ENCODE measurements at places on chromosomes 1 and 21. TPM values are rescaled to one million over a fixed set of nuclear protein-coding genes. Genes with fewer than 3 reads are reported as not detected.

- DNase-seq = no peak
- H3K4me1 ChIP-seq = no peaks in the 10 kb centered on the region
- H3K36me3 ChIP-seq = peaks cover 44% of the 10 kb centered on the region
- no peaks in the 10 kb centered on the region for H3K27me3 ChIP-seq
- no peak overlapping the region for H3K4me3 ChIP-seq
Measured at GRCh38 chr1:205108464-205108863, 13.3 kb downstream of the RBBP5 start.

The AUNIP gene
- 15.1 TPM for total RNA-seq

The SYT11 gene
- total RNA-seq = 7.5 TPM

The HSD3B2 gene
- 0.94 TPM for total RNA-seq

The HSD3B1 gene
- total RNA-seq = not detected

The CD52 gene
- 3.4 TPM for total RNA-seq

DNA sequence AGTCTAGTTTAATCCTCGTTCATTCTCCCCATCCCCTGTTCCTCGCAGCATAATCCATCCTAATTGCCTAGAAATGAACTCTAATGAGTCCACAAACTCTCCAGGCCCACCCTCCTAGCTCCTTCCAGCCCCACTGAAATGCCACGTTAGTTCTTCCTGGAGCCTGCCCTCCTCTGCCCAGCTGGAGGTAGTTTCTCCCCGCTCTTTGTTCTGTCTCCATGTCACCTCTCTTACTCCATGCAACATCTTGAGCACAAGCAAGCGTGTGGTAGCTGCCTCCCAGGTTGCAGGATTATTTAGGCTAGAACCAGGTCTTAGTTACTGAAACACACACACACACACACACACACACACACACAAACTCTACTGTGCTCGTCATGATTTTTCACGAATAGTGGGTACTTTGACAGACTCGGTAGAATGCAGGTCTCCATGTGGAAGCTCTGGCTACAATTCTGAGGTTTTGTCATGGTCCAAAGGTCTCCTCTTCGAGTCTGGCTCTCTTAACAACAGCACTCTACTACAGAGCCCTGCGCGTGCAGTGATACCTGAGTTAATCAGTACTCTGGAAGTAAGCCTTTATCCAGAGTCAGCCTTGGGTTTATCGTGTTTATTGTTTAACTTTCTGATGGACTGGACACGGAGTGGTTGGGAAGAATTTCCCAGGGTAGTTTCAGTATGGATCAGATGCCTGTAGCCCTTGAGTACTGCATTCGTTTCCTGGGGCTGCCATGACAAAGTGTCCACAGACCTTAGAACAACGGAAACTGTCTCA, 27.5 kb downstream of the HUNK start:
- peak overlapping the region; percentile 17 for H3K27ac ChIP-seq
- H3K36me3 ChIP-seq = no peaks in the 10 kb centered on the region
- DNase-seq = no peak
- peaks cover 20% of the 10 kb centered on the region for H3K4me1 ChIP-seq
- H3K27me3 ChIP-seq = no peaks in the 10 kb centered on the region

GRCh38 chr1:34918977-34919561, 10.4 kb downstream of the DLGAP3 start:
- H3K4me3 ChIP-seq = peak overlapping the region; percentile 45
- peak; percentile 76 for DNase-seq
- peaks cover 39% of the 10 kb centered on the region for H3K4me1 ChIP-seq

GRCh38 chr1:67227196-67227595, 60.9 kb downstream of the IL23R start:
- no peak overlapping the region for H3K27ac ChIP-seq
- no peaks in the 10 kb centered on the region for H3K36me3 ChIP-seq
- H3K27me3 ChIP-seq = peaks cover 3% of the 10 kb centered on the region
- DNase-seq = no peak

GRCh38 chr1:168709405-168710363, 19.3 kb downstream of the DPT start:
- no peak overlapping the region for H3K4me3 ChIP-seq
- H3K27ac ChIP-seq = no peak overlapping the region
- no peak for DNase-seq
- no peaks in the 10 kb centered on the region for H3K36me3 ChIP-seq

- no peak within 1 kb of the TSS for H3K27ac ChIP-seq
- H3K36me3 ChIP-seq = no peaks in the 10 kb centered on the region
- peak within 1 kb of the TSS; percentile 79 for H3K4me3 ChIP-seq
- H3K4me1 ChIP-seq = peaks cover 14% of the 10 kb centered on the region
- H3K27me3 ChIP-seq = no peaks in the 10 kb centered on the region
- peak; percentile 87 for DNase-seq
Measured at GRCh38 chr21:41879190-41879998, at the start of gene PRDM15. TSS of gene PRDM15 (minus strand) at chr21:41879344. CDS start at chr21:41860363, 18,981 bp downstream.

- no peaks in the 10 kb centered on the region for H3K4me1 ChIP-seq
- no peaks in the 10 kb centered on the region for H3K27me3 ChIP-seq
- no peak for DNase-seq
- H3K27ac ChIP-seq = no peak overlapping the region
- no peak overlapping the region for H3K4me3 ChIP-seq
- peaks cover 32% of the 10 kb centered on the region for H3K36me3 ChIP-seq
Measured at GRCh38 chr1:220759147-220759546, 11.0 kb downstream of the MTARC2 start.

The PDPN gene
- total RNA-seq = 135 TPM

DNA sequence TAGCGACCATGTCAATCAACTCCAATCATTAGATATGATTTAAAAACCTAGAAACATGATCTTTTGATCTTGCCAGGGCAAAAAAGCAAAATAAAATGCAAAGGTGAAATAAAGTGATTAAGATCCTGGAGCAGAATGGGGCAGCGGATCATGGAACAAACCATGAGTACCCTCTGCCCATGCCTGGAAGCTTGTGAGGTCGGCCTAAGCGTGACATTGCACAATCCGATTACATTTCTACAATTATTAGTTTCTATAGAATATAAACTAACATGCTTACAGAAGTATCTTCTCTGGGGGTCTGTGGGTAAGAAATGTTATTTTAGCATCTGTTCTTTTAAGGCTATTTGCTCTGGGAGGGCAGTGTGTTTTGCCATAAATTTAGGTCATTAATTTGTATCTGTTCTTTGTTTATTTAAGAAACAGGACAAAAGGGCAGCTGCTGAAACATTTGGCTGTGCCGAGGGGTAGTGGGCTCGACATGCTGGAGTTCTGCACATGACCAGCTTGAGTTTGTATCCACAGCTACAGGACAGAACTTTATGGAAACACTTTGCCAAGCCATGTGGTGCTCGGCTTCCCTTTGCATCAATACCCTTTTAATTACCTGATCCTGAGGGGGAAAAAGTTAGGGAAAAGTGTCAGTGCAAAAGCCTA, 55.9 kb downstream of the ZBTB18 start:
- H3K4me1 ChIP-seq = 0 out of 2 replicates have a peak, but pooled peaks cover 3% of the 10 kb centered on the region
- no peak overlapping the region for H3K4me3 ChIP-seq
- no peak overlapping the region for H3K27ac ChIP-seq
- no peak for DNase-seq
- no peaks in the 10 kb centered on the region for H3K27me3 ChIP-seq
- H3K36me3 ChIP-seq = no peaks in the 10 kb centered on the region

DNA sequence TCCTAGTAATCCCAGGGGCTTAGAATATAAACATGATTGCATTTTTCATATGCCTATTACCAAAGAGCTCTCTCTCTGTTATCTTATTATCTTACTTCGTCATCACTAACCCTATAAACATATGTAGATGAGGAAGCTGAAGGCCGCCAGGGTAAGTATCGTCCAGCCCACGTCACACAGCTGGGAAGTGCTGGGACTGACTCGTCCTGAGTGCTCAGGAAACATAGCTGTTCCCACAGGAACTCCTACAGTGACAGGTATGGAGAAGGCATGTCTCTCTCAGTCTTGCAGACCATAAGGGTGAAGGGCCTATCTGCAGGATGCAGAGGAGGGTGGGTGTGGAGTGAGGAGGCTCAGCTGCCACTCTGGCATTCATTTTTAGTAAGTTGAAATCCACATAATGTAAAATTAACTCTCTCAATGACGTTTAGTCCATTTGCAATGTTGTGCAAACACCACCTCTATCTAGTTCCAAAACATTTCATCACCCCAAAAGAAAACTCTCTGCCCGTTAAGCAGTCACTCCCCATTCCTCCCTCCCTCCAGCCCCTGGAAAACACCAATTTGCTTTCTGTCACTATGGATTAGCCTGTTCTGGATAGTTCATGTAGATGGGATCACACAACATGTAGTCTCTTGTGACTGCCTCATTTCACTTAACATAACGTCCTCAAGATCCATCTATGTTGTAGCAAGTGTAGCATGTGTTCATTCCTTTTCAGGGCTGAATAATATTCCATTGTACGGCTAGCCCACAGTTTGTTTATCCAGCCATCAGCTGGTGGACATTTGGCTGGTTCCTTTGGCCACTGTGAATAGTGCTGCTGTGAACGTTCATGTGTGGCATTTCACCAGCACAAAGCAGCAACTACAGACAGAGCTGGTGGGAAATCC, 68.3 kb downstream of the TCP10L start:
- H3K36me3 ChIP-seq = peaks cover 4% of the 10 kb centered on the region
- H3K4me1 ChIP-seq = peaks cover 2% of the 10 kb centered on the region
- no peak for DNase-seq
- H3K27ac ChIP-seq = peak overlapping the region; percentile 53
- H3K27me3 ChIP-seq = 0 out of 2 replicates have a peak, but pooled peaks cover 2% of the 10 kb centered on the region
- no peak overlapping the region for H3K4me3 ChIP-seq

DNA sequence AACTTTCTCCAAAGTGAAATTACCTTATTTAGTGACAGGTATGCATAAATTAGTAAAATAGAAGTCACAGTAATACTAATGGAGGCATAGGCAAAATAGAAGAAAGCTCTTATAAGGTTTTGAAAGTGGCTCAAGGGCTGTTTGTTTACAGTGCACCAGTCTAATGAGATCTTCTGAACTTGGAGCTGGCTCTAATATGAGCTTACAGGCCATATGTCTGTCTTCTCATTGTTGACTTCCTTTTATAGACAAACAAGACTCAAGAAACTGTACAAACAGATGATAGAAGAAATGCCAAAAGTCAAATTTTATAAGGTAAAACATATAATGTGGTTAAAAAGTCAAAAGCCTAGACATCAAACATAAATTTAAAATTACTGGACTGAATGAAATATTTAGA, 207.5 kb upstream of the NEGR1 start:
- H3K4me3 ChIP-seq = no peak overlapping the region
- H3K27ac ChIP-seq = no peak overlapping the region
- no peaks in the 10 kb centered on the region for H3K27me3 ChIP-seq
- no peaks in the 10 kb centered on the region for H3K36me3 ChIP-seq
- peaks cover 6% of the 10 kb centered on the region for H3K4me1 ChIP-seq

GRCh38 chr1:1084372-1085170, 10.5 kb upstream of the RNF223 start:
- no peaks in the 10 kb centered on the region for H3K4me1 ChIP-seq
- H3K27me3 ChIP-seq = no peaks in the 10 kb centered on the region
- H3K36me3 ChIP-seq = no peaks in the 10 kb centered on the region
- DNase-seq = no peak

The FABP3 gene
- total RNA-seq = 18.0 TPM

DNA sequence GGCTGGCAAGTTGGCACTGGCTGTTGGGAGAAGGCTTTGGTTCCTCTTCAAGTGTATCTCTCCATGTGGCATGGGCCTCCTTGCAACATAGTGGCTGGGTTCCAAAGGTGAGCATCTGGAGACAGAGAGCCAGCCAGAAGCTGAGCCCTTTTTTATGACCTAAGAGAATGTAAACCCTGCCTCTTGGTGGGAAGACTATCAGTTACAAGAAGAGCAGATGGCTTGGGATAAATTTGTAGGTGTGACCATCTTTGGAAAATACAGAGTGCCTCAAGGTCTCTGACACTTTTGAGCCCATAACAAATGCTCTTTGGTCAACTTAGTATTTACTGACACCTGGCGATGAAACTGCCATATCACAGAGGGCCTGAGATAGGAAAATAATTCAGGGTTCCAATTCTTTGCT, 31.4 kb upstream of the PRELP start:
- H3K4me3 ChIP-seq = no peak overlapping the region
- peaks cover 33% of the 10 kb centered on the region for H3K4me1 ChIP-seq
- peaks cover 11% of the 10 kb centered on the region for H3K36me3 ChIP-seq
- peaks cover 11% of the 10 kb centered on the region for H3K27me3 ChIP-seq
- DNase-seq = no peak

The ANGPTL3 gene
- not detected for total RNA-seq

GRCh38 chr1:5119366-5120234, 465.2 kb downstream of the AJAP1 start:
- no peaks in the 10 kb centered on the region for H3K4me1 ChIP-seq
- peaks cover 62% of the 10 kb centered on the region for H3K36me3 ChIP-seq
- peak; percentile 16 for DNase-seq

The FAM3B gene
- total RNA-seq = 1.4 TPM

GRCh38 chr1:47661040-47661439, 223.2 kb downstream of the FOXD2 start:
- no peaks in the 10 kb centered on the region for H3K4me1 ChIP-seq
- H3K36me3 ChIP-seq = no peaks in the 10 kb centered on the region
- no peak overlapping the region for H3K4me3 ChIP-seq

- H3K4me3 ChIP-seq = no peak overlapping the region
- peak overlapping the region; percentile 57 for H3K27ac ChIP-seq
- peaks cover 47% of the 10 kb centered on the region for H3K36me3 ChIP-seq
- H3K27me3 ChIP-seq = no peaks in the 10 kb centered on the region
- DNase-seq = no peak
Measured at GRCh38 chr1:235226933-235227332, 65.9 kb upstream of the RBM34 start.

GRCh38 chr1:5835179-5835562, 157.1 kb downstream of the NPHP4 start:
- no peak overlapping the region for H3K27ac ChIP-seq
- H3K4me3 ChIP-seq = no peak overlapping the region
- DNase-seq = no peak
- H3K36me3 ChIP-seq = no peaks in the 10 kb centered on the region

The C21orf91 gene
- 30.5 TPM for total RNA-seq

DNA sequence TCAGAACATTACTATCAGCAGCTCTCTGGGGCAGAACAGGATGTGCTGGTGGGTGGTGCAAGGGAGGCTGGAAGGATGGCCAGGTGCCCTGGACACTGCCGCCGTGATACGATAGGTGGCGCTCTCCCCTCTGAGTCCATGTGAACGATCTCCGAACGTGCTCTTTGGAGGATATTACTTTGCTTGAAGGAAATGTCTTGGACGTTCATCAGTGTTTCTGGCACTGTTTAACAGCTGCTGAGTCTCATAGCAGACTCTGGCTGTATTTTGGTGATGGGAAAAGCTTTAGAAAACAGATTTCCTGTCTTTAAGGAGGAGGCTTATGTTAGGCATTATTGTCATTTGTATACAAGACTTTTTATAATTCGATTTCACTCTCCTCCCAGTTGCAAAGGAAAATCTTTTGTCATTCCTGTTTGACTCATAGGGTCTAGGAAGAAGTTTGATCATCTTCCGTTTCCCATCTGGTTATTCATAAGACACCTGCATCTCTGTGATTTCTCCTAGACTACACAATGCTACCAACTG, 386.2 kb upstream of the ADGRL2 start:
- H3K27me3 ChIP-seq = no peaks in the 10 kb centered on the region
- no peak overlapping the region for H3K4me3 ChIP-seq
- peak overlapping the region; percentile 91 for H3K27ac ChIP-seq
- peaks cover 57% of the 10 kb centered on the region for H3K4me1 ChIP-seq
- H3K36me3 ChIP-seq = no peaks in the 10 kb centered on the region
- peak; percentile 86 for DNase-seq

- DNase-seq = no peak
- no peak overlapping the region for H3K4me3 ChIP-seq
- H3K27me3 ChIP-seq = peaks cover 5% of the 10 kb centered on the region
- H3K27ac ChIP-seq = no peak overlapping the region
- no peaks in the 10 kb centered on the region for H3K4me1 ChIP-seq
- no peaks in the 10 kb centered on the region for H3K36me3 ChIP-seq
Measured at GRCh38 chr1:157262422-157262821, 124.2 kb upstream of the ETV3 start.

GRCh38 chr21:33063907-33064622, 5.9 kb upstream of the OLIG1 start:
- H3K36me3 ChIP-seq = no peaks in the 10 kb centered on the region
- no peak overlapping the region for H3K27ac ChIP-seq
- peaks cover 23% of the 10 kb centered on the region for H3K4me1 ChIP-seq
- peak; percentile 34 for DNase-seq
- peaks cover 77% of the 10 kb centered on the region for H3K27me3 ChIP-seq

The CD1C gene
- not detected for total RNA-seq
